AG08395 (cell line): ENCODE measurements at places on chromosomes 2 and 18.
A peak's percentile ranks its signal among the peaks of the same experiment; 100 is the strongest.

GRCh38 chr2:2014251-2014771 is 270.0 kb upstream of the PXDN start:
- DNase-seq, result no peak

- no peak for DNase-seq
Measured at GRCh38 chr2:12732651-12733050, 15.9 kb downstream of the TRIB2 start.

DNA sequence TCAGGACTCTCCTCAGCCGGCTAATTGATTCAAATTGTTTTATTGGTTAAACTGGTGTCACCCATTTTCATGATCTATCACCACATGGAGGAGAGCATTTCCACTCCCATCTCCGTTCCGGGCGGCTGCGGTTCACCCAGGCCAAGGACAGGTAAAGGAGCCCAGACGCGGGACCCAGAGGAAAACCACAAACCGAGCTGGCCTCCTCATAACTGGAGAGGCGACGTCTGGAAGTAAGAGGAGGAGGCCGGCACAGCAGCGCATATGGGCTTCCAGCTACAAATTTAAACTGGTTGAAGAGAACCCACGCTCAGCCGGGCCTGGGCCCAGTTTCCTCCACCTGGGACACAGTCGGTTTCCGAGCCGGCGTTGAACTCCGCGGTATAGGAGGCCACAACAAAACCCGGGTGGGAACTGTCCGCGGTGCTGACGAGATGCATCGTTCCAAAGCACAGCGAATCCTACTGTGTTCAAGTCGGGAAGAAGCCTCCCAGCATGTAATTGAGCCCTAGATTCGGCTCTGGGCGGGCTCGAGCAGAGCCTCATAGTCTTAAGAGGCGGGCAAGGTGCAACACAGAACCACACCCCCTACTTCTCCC is 3.0 kb upstream of the SKOR2 start:
- DNase-seq, result peak; percentile 48

DNA sequence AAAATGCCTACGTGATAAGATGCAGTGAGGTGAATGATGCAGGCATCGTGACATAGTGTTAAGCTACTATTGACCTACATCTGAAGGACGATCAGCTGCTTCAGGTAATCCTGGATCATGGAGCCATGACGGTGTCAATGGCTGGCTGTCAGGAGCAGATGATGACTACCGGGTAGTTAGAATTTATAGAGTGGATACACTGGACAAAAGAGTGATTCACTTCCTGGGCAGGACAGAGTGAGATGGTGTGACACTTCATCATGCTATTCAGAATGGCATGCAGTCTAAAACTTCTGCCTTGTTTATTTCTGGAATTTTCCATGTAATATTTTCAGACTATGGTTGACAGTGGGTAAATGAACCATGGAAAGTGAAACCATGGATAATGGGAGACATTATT is 29.5 kb downstream of the METTL8 start:
- peak; percentile 69 for DNase-seq

DNA sequence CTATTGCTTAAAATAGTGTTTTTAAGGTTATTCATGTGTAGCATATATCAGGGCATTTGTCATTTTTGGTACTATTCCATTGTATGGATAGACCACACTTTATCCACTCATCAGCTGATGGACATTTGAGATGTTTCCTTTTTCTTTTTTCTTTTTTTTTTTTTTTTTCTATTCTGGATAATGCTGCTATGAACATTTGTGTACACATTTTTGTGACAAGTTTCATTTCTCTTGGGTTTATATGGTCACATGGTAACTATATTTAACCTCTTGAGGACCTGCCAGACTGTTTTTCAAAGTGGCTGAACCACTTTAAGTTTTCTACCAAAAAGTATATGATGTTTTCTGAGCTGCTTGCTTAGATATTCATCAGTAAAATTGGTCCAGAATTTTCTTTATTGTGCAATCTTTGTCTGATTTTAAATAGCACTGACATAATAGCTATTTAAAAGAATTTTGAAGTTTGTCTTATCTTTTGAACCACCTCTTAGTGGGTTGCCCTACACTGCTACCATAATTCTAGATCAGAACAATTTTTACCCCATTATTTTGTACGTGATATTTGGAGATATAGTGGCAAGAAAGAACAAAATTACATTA is 219.4 kb upstream of the SIX3 start:
- DNase-seq, result no peak

DNA sequence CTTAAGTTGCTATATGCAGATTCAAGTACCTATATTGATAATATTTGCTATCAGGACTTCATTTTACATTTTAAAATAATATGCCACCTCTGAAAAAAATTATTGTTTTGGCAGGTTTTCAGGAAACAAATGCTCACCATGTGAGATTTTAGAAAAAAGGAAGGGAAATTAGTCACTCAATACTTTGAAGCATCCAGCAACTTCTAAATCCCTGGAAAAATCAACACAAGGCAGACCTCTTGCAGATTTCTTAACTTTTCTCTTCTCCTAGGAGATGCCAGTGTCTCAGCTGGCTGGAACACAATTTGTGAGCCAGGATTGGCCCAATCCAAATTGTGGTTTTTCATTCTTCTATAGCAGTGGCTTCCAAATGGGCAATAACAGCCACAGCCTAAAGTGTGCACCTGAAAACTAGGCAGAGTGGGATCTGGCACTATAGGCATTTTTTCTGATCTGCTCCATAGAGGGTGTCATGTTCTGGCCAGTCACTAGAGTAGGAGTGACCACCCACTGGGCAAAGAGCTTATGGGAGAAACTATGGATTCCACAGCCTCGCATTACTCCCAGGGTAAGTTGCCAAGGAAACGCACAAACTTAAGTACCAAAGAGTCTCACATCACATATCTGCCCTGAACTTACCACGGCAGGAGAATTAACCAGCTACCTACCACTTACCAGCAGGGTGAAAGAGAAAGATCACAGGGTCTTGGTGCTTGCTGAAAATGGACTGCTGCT is 28.1 kb upstream of the THOC1 start:
- peak; percentile 42 for DNase-seq

- no peak for DNase-seq
Measured at GRCh38 chr2:181268174-181268867, 188.9 kb upstream of the ITGA4 start.

DNA sequence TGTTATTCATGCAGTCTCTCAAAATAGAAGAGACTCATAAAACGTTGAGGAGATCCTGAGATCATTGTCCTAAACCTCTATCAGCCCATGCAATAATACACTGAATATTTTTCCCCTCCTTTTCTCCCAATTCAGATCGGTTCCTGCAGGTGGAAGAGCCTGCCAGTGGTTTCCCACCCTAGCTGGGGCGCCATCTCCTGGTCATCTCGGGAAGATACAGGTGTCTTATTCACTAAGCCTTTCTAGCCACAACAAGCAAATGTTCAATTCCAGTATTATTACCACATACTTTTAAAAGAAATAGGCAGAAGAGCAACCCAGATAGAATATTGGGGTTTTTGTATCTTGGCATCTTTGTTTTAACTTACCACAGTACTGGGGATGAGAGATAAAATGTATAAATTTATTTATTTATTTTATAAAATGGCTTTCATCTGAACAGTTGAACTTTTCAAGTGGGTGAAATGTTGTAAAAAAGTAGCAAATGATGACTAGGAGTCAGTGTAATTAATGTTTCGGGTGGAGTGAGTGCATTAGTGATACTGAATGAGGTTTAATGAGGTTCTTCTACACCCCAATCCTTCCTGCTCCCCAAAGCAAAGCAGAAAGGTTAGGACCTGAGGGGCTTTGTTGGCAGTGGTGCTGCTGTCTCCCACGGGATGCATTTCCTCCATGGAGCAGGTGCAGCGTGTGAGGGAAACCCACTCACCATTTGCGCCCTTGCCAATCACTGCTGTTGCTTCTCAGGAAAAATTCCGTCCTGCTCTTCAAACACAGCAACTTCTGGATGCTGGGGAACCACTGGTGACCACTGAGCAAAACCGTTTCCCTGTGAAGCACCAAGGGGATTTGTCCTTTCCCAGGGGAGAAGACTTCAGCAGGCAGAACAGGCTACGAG is 147.1 kb upstream of the FHL2 start:
- peak; percentile 83 for DNase-seq

- DNase-seq, result no peak
Measured at GRCh38 chr2:77938462-77938861, 416.3 kb upstream of the LRRTM4 start.

DNA sequence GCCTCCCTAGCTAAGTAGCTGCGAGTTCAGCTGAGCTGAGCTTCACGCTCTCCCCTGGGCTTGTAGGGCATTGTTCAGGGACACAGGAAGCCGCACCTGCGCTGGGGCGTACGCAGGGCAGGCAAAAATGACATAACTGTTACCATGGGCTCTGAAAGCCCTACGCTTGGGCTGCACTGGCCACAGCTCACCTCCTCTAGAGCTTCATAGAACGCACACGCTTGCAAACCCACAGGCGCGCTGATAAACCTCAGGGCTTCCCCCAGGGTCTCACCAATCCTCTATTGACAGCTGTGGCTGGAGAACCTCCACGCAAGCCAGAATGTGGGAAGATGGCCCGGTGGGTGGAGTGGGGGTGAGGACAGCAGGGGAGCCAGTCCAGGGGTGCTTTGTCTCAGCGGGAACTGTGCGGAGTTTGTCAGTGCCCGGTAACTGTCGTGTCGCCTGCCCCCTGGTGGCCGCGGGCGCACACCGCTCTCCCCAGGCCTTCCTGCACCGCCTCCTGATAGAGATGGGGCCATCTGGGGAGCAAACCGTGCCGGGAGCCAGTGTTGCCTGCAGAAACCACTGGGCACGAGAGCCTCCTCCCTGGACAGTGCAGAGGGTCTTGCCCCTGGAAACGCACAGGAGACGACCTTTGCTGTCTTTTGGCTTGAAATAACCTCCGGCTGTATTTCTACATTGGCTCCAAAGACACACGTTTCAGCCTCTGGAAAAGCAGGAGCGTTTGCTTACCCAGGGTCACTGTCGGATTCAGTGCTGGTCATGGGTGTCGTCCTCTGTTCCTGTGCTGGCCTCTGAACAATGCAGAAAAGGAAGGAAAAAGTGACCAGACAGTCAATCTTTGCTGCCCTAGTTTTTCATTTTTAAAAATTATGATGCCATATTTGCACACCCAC is 17.0 kb upstream of the CIDEA start:
- DNase-seq, result peak; percentile 82

DNA sequence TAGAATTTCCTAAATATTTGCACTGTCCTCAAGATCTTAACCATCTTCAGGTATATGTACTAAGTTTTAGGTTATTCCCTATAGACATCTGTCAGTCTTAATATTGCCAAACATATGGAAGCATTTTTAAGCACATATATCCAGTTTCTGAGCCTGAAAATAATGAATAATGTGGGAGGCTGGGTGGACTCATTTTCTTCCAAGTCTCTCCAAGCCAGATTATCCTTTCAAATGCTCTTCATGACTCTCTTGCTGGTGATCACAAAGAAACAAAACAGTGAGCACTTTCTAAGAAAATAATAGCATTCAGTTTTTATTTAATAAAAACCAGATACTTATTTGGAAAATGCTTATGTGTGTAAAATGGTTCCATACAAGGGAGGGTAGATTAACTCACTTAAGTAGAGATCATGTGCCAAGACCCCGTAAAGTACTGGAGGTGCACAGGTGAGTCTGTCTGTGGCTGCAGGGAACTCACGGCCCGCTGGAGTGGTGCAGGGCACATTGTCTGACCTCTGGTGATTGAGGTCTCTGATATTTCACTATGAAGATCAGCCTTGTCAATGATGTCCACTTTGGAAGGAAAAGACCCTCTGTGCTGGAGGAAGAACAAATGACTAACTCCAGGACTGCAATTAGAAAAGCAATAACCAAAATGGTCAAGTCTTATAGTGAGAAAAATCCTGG is 161.6 kb downstream of the TMEM18 start:
- DNase-seq, result no peak

- DNase-seq, result no peak
Measured at GRCh38 chr2:870426-870825, 80.2 kb upstream of the SNTG2 start.

GRCh38 chr2:61450144-61450543 is 20.7 kb downstream of the USP34 start:
- DNase-seq, result no peak

DNA sequence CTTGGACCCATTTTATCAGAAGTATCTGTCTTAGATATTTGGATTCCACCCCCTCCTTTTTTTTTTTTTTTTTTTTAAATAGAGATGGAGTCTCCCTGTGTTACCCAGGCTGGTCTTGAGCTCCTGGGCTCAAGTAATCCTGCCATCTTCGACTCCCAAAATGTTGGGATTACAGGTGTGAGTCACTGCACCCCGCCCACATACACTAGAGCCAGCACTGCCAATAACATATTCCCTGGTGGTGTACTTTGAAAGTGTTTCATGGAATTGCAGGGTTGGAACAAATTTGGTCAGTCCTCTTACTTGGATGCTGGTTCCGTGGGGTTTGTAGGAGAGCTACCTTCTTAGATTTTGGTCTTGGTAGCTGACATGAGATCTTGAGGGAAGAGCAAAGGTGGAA is 15.0 kb downstream of the PDCL3 start:
- DNase-seq, result no peak

GRCh38 chr2:64233376-64233922 is 89.2 kb upstream of the PELI1 start:
- DNase-seq, result no peak

- DNase-seq, result peak; percentile 10
Measured at GRCh38 chr2:166240387-166241313, 112.8 kb upstream of the SCN1A start.

DNA sequence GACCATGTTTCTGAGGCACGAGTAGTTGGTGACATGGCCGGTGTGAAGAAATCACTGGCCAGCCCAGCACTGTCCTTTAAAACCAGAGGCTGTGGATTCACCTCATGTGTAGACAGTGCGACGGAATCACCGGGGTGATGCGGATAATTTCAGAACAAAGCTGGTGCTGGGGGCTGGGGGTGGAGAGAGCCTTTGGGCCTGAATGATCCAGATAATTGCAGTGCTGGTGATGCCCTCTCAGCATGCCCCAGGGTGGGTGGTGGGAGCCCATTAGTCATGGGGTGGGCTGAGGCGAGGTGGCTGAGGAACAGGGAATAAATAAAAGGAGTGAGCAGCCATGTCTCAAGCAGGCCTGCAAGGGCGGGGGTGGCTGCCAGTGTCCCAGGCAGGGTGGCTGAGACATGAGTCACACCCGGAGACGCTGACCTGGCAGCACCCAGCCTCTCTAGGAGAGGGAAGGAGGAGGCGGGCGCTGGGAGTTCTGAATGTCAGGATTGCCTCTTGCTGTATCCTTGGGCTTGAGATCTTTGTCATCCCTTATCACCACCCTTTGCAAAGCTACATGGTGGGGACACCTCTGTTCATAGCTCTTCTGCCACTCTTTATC is 151.1 kb upstream of the MSH6 start:
- peak; percentile 97 for DNase-seq

DNA sequence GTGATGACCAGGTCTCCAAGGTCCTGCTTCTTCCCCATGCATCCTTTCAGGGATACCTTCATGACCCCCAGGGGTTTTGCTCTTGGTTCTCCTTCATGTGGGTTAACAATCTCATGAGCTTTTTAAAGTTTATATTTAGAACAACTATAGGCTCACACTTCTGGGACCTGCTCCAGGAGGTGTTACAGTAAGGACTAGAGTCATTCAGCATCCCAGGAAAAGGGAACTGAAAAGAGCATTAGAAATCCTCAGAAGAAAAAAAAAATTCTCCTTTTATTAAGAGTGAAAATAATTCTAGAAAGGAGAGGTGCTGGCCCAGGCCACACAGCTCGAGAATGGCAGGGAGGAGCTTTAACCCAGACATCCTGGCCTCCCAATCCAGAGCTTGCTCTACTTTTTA is 66.5 kb downstream of the SETBP1 start:
- no peak for DNase-seq

GRCh38 chr18:48942554-48943261 is 8.1 kb downstream of the SMAD7 start:
- DNase-seq, result peak; percentile 94
